ENCODE measurements at places on chromosomes 6 and 20.

DNA sequence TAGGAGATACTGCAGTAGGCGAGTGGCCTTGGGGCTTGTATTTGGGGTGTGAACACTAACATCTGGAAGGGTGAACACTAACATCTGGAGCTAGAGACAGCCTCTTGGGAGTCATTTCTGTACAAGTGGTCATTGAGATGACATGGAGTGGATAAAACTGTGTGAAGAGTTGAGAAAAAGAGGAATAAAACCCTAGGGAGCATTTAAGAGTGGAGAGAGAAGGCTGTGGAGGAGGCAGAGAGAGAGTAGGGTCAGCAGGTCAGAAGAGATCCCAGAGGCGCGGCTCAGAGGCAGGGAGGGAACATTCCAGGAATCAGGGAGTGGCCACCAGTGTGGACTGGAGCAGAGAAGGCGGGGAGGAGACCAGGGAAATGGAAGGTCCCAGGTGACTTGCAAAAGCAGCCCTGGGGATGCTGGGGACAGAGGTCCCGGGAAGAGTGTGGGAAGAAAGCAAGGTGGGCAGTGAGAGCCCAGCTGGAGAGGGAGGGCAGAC is 202.0 kb upstream of the RNF24 start:
- no peak for DNase-seq

DNA sequence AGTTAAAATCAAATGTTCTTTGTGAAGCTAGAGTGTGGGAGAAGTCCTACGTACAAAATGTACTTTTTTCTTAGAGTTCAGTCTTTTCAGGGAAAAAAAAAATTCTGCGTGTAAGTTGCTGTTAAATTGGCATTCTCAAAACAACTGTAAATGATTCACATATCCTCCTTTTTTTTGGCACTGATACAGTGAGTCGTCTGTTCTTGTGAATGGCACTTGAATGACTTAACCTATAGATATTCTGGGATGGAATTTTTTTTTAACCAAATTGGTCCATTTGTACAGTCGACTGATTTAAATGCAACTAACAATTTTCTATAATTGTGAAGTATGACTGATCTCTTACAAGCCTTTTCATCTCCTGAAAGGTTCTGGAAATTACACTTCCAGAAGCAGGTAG is 5.5 kb upstream of the JAG1 start:
- no peak for DNase-seq

GRCh38 chr6:52908526-52908925 is 972 bp downstream of the GSTA3 start:
- no peak for DNase-seq

DNA sequence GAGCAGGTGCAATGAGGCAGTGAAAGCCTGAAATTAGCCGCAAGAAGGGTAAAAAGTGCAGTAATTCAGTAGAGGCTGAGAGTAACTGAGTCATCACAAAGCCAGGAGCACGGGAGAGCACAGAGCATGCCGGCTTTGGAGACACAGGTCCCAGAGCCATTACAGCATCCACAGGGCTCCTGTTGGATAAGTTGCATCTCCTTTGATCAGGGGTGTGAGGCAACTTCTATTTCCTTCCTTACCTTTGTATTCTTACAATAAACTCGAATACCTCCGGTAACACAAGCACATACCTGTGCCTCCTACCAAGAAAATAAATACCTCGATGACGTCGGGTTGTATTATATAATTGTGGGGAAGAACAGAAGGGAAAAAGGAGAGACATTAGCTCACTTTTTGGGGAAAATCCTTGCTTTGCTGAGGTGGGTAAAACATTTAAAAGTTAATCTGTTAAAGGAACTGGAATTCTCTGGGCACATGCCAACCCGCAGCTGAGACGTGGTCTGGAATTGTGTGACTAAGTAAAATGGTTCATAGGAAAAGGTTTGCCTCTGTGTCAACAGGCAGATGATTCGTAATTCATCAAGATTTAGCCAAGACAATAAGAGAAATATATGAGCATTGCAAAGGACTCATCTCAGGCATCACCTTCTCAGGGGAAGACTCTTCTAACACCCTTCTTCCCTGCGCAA is 360.7 kb upstream of the ZFP64 start:
- DNase-seq, result no peak

DNA sequence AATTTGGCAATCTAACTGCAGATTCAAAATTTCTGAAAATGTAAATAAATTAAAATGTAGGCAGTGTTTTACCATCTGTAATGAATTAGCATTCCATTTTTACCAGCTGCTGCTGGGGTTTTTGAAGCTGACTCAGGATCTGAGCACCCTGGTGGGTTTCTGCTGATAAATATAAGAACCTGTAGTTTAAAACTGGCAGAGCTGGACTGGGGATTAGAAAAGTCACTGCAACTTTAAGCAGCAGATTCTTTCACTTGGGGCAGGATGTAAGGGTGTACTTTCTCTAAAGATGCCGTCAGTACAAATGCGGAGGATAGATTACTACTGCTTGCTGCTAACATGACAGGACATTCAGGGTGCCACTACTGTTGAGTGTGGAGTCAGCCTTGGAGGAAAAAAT is 341.8 kb downstream of the CDKAL1 start:
- DNase-seq, result no peak

DNA sequence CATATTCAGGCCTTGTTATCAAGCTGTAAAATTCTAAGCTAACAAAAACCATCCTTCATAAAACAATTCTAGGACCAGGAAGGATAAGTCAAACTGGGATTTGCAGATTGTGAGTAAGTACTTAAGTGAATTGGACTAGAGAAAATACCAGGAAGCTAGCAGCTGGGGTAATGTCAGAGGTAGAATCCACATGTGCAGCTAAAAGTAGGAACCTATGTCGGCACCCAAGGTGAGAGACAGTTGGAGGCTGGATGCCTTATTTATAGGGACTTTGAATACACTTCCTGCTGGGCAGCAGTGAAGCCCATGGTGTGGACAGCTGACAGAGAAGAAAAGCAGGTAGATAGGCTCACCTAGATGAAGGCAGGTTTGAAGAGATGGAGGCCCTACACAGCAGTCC is 127.3 kb downstream of the FLRT3 start:
- DNase-seq, result no peak

GRCh38 chr6:16199804-16200203 is 38.6 kb upstream of the GMPR start:
- no peak for DNase-seq

GRCh38 chr6:145829950-145830349 is 15.4 kb upstream of the FBXO30 start:
- DNase-seq, result no peak

DNA sequence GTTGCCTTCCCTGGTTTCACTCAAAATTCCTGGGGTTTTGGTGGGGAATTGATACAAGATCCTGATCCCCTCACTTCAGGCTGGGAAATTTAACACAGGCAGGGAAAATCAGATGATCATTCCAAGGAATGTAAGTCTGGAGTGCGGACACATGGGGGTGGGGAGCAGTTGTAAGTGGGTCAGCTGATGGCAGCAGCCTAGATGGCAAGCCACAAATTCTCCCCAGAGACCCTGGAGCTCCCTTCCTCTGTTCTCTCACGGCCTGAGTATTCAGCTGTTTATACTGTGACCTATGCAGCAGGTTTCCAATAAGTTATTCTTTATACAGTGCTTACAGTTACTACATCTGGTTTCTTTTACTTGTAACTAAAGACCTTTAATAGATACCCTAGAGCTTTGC is 144.9 kb downstream of the SH3BGRL2 start:
- no peak for DNase-seq

- peak; percentile 31 for DNase-seq
Measured at GRCh38 chr6:53647462-53648094, 18.0 kb downstream of the KLHL31 start.

- DNase-seq, result no peak
Measured at GRCh38 chr20:25011831-25012241, 19.3 kb upstream of the APMAP start.

DNA sequence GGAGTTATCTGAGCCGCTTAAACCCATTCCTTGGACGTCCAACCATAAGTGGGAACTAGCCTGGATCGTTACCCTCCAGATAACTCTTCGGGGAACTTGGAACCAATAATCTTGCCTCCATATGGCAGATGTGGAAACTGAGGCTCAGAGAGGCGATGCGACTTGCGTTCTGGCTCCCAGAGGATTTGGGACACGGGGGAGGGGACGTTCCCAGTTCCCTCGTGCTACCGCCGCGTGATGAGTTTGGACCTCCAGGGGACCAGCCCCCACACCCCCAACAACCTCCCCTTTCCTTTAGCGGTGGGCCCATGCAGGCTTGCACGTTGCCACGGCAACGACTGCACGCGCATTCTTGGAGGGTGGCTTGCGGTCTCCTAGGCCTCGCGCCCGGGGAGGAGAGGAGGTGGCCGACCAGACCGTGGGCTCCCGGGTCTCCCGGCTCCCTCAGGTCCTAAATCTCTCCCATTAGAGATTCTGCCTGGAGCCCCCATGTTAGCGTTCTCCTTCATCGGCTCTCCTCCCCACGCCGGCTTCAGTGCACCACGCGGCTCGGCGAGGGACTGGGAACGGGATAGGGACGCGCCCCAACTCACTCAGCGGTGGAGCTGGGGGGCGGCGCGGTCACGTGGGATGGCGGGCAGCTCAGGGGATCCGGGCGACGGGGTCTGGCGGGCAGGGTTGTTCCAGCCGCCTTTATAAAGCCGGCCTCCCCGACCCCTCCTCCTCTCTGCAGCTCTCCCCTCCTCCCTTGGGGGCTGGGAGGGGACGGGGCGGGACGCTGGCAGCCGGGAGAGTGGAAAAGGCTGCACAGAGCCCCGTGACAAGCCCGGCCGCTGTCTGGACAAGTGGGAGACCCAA is at the start of gene PLTP:
Gene PLTP (minus strand): TSS at position 670 of the 858 bp plus-strand sequence. CDS start 703 bp downstream, outside the sequence.
- DNase-seq, result peak; percentile 48

- no peak for DNase-seq
Measured at GRCh38 chr20:63425846-63426485, 46.5 kb downstream of the KCNQ2 start.

DNA sequence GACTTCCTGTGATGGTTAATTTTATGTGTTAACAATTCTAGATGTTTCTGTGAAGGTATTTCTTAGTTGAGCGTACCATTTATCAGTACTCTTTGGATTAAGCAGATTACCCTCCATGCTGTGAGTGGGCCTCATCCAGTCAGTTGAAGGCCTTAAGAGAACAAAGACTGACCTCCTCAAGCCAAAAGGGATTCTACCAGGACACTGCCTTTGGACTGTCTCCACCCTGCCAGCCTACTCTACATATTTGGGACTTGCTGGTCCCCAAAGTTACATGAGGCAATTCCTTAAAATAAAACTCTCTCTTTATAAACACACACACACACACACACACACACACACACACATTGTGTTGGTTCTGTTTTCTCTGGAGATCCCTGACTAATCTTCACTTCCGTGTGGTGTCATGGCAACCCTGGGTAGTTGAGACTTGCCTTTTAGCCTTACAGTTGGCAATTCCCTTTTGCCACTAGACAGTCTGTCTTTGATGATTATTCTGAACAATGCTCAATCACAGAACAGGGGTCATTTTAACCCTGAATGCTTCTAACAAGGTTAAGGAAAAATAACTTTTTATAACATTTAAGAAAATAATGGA is 32.2 kb downstream of the MRAP2 start:
- DNase-seq, result no peak

DNA sequence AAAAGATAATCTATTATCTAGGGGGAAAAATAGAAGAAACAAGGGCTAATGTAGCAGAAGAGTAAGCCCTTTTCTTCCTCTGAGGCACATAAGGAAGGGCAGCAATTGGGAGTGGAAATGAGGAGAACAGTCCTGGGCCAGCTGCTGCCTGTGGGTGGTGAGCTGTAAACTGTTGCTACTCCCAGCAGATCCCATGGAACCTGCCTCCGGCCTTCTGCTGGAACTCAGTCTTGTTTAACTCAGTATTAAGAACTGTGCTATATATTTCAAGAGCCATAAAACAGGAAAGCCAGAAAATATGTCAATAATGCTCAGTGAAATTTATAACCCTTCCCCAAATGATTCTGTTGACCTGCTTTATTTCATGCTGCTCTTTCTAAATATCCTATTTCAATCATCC is 464.2 kb downstream of the COL12A1 start:
- DNase-seq, result no peak

GRCh38 chr6:168028181-168028580 is 30.7 kb downstream of the KIF25 start:
- DNase-seq, result no peak

DNA sequence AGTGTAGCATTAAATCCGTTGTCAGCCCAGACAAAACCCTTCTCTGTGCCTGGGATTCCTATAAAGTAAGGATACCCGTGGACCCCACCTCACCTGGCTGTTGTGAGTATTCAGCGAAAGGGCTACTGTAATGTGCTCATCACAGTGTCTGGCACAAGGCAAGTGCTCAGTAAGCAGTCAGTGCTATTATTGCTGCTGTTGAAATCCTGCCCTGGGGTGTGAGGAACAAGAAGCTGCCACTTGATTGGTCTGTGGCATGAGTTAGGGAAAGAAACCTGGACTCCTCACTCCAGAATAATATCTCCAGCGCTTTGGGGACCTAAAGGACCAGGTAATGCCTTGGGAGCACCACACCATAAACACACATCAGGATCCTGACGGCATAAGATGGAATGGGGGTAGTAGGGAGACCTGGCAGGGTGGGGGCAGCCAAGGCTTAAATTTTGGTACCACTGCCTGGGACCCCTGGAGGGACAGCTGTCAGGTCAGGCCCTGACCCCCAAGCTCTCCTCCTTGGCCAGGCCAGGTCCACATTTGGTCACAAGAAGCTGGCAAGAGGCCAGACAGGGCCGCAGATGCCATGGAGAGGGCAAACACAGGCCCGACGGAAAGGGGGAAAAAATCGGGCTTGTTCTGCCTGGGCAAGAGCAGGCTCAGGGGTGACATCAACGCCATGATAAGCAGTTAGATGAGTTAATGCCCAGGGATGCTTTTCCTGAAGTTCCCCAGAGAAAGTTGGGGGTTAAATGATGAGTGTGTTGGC is 66.5 kb downstream of the MRPL14 start:
- no peak for DNase-seq

- peak; percentile 86 for DNase-seq
Measured at GRCh38 chr6:25027221-25027916, 91.6 kb upstream of the RIPOR2 start.

GRCh38 chr6:138555421-138555988 is 56.2 kb upstream of the NHSL1 start:
- DNase-seq, result no peak

GRCh38 chr20:40869218-40870147 is 159.1 kb upstream of the TOP1 start:
- no peak for DNase-seq

- no peak for DNase-seq
Measured at GRCh38 chr6:149854532-149854931, 9.6 kb downstream of the LRP11 start.

DNA sequence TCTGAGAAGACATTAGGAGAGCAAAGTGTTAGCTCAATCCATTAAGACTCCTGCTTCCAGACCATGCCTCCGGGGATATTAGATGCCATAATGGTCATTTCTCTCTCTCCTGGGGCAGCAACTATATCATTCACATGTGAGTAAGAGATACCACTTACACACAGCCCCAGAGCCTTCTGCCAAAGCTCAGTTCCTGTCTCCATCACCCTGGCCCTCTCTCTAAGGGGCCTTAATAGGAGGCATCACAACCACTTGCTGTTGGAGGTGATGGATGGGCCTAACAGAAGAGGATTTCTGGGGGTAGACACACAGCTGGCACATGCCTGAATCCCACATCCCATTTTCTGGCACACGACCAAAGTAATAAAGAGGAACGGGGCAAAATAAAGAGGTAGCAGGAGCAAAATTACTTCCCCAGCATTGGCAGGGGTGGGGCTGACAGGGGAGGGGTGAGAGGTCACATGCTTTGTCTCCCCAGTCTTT is 34.0 kb upstream of the VSTM2L start:
- no peak for DNase-seq

- no peak for DNase-seq
Measured at GRCh38 chr6:84220809-84221409, 6.5 kb downstream of the CEP162 start.

Measured in stimulated activated CD4-positive, alpha-beta T cell treated with anti-CD3 and anti-CD28 coated beads, Interleukin-15, amount 100 ng/mL, for 24 hours (primary cell).